ENCODE measurements at places on chromosomes 1 and 21.
A peak's percentile ranks its signal among the peaks of the same experiment; 100 is the strongest.

DNA sequence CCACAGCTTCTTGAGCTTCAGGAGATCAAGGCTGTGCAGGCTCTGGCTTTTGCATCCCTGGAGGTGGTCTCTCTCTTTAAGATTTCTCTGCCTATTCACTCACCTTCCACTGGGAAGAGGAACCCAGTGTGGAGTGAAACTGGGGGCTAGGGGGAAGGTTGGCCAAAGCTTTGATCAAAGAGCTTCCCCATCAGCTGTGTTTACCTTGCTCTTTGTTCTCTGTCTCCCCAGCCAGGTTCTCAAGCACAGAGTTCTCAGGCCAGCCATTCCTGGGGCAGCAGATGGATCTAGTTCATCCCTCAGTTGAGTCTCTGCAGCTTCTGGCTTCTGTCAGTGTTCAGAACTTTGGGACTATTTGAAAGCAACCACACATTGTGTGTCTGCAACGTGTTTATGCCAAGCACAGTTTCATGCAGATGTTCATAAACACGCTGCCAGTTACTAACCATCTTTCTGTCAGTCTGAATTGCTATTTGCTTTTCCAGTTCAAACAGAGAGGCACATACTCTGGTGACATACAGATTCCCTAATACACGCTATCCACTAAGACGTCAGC lies 17.2 kb upstream of the MRPS14 start:
- no peak for DNase-seq

- no peak for DNase-seq
Measured at GRCh38 chr1:204157962-204158361, 6.1 kb upstream of the ETNK2 start.

GRCh38 chr1:55696181-55696754 lies 481.1 kb upstream of the USP24 start:
- peak; percentile 94 for DNase-seq

GRCh38 chr1:244112041-244112440 lies 61.0 kb downstream of the ZBTB18 start:
- DNase-seq = no peak

DNA sequence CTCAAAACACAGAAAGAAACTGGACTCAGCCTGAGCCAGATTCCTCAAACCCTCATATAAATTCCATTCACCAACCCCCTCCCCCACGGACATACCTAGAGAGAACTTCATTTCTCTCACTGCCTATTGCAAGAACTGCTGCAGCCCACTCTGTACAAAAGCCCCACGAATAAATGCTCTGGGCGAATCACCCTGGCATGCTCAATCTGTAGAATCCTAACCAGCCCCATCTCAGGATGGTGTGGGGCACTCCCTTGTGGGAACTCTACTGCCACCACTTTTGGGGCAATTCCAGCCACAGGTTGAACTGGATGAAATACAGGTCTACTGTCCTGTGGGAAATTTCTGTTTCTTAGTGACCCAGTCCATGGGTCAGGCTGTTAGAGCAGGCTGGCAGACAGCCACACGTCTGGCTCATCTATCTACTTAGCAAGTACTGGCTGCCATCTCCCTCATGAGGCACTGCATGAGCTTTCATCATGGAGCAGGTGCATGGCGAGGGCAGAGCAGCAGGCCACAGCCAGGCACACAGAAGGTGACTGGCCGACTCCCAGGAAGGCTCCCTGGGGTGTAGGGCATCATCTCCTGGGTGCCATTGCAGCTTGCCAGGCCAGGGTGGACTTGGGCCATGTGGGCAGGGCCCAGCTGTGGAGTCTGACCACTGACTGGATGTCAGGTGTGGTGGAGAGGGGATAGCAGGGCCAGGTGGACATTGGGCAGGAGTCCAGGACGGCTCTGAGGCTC lies 1.6 kb upstream of the C1orf35 start:
- DNase-seq = no peak

DNA sequence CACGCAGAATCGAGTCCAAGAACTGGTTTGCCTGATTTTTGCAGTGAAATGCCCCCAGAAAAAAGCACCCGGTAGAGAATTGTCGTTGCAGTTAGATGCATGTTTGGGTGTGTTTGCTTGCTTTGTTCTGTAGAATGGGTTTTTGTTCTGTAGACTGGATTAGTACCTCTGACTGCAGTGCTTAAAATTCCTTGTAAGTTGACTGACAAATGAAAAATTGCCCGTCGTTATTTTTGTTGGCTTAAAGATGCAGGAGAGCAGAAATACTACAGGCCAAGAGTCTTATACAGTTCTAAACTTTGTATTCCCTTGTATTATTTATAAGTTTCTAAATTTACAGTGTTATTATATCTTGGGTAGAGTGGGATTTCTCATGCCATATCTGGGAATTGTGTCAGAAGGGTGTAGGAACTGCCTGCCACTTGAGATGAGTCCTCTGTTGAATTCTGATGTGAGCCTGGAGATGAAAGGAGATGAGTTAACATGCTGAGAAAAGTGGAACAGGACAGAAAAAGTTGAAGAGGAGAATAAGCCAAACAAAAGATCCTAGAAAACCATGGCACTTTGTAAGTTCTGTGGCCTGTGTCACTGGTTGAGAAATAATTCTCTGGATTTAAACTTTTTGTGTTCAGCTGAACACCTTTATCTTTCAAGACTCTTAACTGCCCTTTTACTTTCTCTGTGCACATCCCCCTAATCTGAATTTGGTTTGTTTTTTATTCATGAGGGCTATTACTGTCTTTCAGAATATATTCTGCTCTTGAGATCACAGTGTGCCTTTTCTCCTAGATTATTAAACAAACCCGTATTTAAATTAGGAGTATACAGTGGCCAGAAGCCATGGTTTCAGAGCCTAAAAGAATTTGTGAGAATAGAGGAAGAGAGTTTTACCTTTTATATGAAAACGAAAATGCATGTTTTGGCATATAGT lies 1.4 kb downstream of the DESI2 start:
- no peak for DNase-seq

DNA sequence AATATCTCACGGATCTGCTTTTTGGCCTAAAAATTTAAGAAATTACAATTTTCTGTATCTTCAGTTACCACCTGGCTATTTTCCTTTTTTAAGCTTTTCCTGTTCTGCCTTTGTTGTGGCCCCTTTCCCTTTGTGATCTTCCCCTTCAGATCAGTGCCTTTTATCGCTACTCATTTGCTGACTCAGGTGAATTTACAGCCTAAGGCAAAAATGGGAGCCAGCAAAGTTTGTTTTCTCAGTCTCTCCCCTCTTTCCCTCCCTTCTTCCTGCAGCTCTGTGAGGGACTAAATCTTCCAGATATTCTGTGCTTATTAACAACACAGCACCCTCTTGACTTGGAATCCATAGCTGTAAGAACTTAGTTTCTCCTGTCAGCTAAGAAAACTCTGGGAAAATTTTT lies 5.3 kb upstream of the PRRC2C start:
- DNase-seq = no peak

DNA sequence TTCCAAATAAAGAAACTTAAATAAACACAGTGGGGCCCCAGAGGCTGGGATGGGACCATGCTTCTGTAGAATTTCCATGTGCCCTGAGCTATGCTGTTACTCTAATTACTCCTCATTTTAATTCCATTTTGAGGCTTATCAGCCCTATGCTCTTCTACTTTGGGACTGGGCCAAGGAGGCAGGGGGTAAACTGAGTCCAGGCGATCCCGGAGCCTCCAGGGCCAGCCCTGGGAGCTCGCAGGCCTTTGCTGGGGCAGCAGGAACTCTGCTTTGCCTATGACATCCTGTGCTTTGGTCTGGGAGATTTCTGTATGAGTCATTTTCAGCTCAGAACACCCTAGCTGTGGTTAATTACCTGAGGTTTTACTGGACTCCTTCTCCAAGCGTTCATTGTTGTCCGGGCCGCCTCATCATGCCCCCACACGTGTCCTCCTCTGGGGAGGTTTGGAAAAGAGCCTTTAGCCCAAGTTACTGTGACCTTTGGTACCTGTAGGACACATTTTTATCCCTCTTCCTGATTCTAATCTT lies 95.7 kb downstream of the RHOU start:
- peak; percentile 41 for DNase-seq

GRCh38 chr1:44021581-44022321 lies 9.5 kb downstream of the SLC6A9 start:
- DNase-seq = no peak

DNA sequence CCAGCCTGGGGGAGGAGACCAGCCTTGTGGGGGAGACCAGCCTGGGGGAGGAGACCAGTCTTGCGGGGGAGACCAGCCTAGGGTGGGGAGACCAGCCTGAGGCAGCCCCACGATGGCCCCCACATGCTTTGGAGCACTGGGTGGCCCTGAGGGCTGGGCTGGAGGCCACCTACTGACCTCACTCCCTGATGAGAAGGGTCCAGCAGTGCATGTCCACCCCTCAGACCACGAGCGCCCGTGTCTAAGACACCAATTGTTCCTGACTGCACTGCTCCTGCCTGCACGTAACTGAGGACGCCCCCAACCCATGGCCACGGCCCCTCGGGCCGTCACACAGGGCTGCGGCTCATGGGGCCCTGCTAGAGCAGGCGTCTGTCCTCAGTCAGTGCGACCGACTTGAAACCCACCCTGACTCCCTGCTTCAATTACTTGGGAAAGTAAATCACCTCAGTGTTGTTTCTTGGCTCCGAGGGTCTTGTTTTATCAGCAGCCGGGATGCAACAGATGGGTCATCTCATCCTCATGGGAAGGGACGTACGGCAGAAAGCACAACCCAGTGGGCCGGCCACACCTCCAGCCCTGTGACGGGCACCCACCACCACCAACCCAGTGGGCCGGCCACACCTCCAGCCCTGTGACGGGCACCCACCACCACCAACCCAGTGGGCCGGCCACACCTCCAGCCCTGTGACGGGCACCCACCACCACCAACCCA lies at the start of gene SPATC1L:
TSS of gene SPATC1L (minus strand) at position 550 of the 715 bp plus-strand sequence. CDS start 1,643 bp downstream, outside the sequence.
- peak; percentile 66 for DNase-seq

- no peak for DNase-seq
Measured at GRCh38 chr1:19274636-19275035, 13.9 kb downstream of the AKR7A3 start.
